Mesenchymal stem cell (in vitro differentiated cells and primary cell): ENCODE measurements at places on chromosomes 4 and X.

DNA sequence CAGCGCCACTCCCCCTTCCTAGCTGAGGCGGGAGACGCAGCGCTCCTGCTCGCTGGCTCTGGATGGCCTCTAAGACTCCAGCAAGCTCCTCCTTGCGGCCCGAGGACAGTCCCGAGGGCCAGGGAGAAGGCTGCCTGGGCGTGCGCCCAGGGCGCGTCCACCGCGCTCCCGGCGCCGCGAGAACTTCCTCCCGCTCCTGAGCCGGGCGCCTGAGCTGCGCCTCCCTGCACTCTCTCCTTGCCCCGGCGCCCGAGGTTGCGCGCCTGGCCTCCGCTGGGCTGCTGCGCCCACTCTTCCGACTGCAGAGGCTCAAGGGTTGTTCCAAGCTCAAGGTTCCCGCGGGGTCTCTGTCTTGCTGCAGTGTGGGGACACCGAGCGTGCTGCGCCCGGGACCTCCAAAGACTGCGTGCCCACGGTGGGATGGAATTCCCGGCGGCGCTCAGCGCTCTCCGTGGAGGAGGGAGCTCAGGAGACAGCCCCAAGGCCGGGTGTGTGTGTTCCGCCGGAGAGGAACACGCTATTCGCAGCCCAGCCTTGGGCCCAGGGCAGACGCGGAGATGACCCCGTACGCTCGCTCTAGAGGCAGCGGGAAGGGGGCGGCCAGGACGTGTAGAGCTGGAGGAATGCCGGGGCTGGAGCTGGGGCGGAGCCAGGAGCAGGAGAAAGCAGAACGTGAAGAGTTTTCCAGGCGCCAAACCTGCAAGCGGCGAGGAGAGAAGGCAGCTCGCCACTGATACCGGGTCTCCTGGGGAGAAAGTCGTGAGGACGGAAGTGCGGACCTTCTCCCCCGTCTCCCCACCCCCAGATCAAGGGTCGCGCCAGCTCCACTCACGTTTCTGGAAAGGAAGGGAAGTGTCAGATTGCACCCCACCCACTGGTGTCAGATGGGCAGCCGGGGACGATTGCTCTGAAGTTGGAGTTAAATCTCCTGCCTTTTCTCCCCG lies at the start of gene ARHGAP6:
Gene ARHGAP6 (minus strand): TSS at position 753 of the 944 bp plus-strand sequence. CDS start 1,092 bp downstream, outside the sequence.
- peak; percentile 78 for DNase-seq

- peak; percentile 88 for DNase-seq
Measured at GRCh38 chr4:57110640-57111511, 691 bp upstream of the IGFBP7 start.

DNA sequence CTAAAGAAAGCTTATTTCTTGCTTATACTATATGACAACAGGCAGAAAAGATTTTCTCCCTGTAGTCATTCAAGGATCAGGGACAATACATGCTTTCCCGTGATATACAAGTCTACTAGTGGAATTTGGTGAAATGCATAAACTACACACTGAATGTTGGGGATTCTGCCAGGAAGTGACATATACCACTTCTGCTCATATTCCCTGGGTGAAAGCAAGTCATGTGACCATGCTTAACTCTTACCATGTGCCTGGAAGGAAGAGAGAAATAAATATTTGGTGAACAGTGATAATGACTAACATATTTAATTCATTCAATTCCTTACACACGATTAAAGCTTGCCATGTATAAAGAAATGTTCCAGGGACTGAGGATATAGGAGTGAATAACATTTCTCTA lies 534.6 kb downstream of the PPARGC1A start:
- DNase-seq: no peak

DNA sequence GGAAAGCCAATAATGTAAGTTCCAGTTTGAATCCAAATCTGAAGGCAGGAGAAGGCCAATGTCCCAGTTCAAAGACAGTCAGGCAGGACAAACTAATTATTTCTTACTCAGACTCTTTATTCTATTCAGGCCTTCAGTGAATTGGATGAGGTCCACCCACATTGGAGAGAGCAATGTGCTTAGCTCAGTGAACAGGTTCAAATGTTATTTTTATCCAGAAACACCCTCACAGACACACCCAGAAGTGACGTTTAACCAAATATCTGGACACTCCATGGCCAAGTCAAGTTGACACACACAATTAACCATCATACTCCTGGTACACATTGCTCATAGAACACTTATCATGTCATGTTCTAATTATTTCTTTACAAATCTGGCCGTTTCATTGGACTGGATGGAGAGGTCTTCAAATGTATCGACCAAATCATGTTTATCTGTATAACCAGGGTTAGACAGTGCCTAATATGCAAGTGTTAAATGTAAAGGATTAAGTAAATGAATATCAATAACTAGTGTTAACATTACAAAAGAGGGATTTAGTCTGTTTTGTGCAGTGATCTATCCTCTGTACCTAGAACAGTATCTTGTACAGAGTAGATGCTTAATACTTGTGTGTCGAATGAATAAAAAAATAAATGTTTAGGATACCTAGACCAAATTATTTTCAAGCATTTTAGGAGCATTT lies 27.1 kb upstream of the XK start:
- no peak for DNase-seq

DNA sequence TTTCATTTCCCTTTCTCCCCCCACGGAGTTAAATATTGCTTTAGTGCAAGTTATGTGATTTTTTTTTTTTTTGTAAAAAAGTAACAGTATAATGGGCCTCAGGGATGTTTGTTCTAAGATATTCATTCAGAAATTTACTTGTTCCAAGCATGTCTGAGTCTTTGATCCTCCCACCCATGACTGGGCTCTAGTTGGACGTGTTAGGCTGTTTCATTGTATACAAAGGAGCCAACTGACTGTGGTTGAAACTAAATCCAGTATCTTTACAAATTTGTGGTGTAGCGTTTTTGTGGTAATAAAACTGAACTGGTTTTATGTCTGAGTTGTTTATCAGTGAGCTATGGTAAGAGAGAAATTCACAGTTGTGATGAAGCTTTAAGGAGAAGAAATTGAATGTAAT lies 74.1 kb downstream of the DOCK11 start:
- DNase-seq: no peak

DNA sequence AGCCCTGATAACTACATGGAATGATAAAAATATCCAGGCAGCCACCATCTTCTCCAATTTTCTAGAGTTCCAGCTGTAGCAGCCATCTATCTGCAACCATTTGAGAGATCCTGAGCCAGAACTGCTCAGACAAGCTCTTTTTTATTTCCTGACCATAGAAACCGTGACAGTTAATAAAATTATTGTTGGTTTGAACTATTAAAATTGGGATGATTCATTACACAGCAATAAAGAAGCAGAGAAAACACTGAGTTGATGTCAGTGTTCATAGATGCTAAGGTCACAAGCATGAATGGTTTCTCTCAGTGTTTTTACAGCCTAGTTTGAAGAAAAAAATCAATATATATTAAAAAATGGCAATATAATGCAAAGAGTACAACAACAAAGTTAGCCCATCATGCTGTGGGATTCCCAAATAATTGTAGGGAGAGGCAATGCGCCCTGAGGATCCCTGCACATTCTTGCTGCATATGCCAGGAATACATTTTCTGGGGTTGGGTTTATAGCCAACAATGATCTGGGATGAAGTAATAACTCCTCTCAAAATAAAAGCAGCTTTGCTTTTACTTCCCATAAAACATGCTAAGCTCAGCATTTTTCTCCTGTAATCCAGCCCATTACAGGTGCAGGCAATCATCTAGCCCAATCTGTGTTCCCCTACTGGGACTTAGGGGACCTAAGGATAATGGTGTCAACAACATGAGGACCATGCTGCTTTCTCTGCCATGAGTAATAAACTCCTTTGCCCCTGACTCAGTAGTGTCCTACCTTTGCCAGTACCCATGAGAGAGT lies 84.0 kb downstream of the PABPC4L start:
- no peak for DNase-seq

- peak; percentile 25 for DNase-seq
Measured at GRCh38 chrX:68650491-68650890, 3.0 kb downstream of the STARD8 start.

- peak; percentile 11 for DNase-seq
Measured at GRCh38 chr4:75385106-75385505, 129.1 kb downstream of the RCHY1 start.
